ENCODE measurements at places on chromosomes 12 and 14.

- no peak overlapping the region for H3K27ac ChIP-seq
- DNase-seq, result no peak
- no peaks in the 10 kb centered on the region for H3K27me3 ChIP-seq
- no peak overlapping the region for H3K4me3 ChIP-seq
Measured at GRCh38 chr12:112368856-112369255, 13.4 kb downstream of the HECTD4 start.

GRCh38 chr14:101109981-101110728 is 206.6 kb upstream of the RTL1 start:
- H3K27me3 ChIP-seq, result peaks cover 5% of the 10 kb centered on the region
- H3K27ac ChIP-seq, result no peak overlapping the region
- H3K4me3 ChIP-seq, result no peak overlapping the region
- no peak for DNase-seq

GRCh38 chr12:102521662-102522277 is 41.4 kb upstream of the IGF1 start:
- no peaks in the 10 kb centered on the region for H3K36me3 ChIP-seq
- no peak for DNase-seq
- H3K27ac ChIP-seq, result no peak overlapping the region
- H3K4me3 ChIP-seq, result no peak overlapping the region
- H3K27me3 ChIP-seq, result no peaks in the 10 kb centered on the region

- no peaks in the 10 kb centered on the region for H3K27me3 ChIP-seq
- DNase-seq, result peak; percentile 69
- no peak overlapping the region for H3K27ac ChIP-seq
Measured at GRCh38 chr12:7512553-7512952, 9.0 kb upstream of the CD163 start.

DNA sequence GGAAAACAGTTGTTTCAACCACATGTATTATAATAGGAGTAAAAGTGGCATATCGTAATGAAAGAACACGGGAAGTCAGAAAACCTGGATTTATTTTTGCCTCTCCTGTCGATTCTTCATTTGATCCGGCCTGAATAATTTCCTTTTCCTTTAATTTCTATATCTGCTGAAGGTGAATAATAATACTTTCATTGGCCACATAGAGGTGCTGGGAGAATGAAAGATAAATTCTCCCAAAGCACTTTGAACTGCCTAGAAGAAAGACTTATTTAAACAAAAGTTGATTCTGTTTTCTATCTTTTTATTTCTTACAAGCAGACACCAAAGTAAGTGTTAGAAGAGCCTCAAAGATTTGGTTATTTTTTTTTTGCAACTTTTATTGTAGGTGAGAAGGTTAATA is 339.1 kb downstream of the RAD51B start:
- H3K27me3 ChIP-seq, result no peaks in the 10 kb centered on the region
- DNase-seq, result no peak
- no peak overlapping the region for H3K4me3 ChIP-seq
- peaks cover 3% of the 10 kb centered on the region for H3K4me1 ChIP-seq

GRCh38 chr12:31834150-31834549 is 105.3 kb upstream of the AMN1 start:
- no peaks in the 10 kb centered on the region for H3K27me3 ChIP-seq
- DNase-seq, result no peak
- no peaks in the 10 kb centered on the region for H3K36me3 ChIP-seq
- H3K4me1 ChIP-seq, result no peaks in the 10 kb centered on the region
- H3K4me3 ChIP-seq, result no peak overlapping the region
- H3K27ac ChIP-seq, result no peak overlapping the region

DNA sequence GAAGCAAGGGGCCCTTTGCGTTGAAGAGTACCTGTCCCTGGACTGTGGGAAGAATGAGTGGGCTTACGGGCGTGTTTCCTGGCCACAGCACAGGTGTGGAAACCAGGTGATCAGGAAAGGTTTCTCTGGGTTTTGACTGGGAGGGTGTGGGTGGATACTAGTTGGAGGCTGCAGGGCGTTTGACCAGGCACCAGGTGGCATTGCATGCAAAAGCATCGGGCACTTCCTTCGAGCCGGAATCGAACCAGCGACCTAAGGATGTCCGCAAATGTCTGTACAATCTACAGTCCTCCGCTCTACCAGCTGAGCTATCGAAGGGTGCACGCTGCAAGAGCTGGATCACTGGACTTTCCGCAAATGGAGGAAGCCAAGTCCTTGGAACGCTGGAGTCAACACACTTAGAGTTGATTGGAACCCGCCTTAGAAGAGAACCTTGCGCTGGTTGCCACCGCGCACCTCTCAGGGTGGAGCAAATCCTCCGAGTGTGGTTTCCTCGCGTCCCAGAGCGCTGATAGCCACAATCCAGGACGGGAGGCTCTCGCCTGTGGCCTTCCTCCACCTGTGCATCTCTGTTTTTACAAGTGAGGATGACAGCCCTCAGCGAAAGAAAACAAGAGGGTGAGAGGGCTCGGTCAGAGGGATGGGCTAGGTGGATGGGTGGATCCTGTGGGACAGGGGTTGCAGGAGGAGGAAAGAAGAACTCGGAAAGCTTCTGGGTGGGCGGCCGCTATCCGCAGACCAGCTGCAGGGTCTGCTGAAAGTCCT is 21.2 kb upstream of the RNASE4 start:
- H3K4me1 ChIP-seq, result no peaks in the 10 kb centered on the region
- H3K4me3 ChIP-seq, result no peak overlapping the region
- peak; percentile 55 for DNase-seq
- no peaks in the 10 kb centered on the region for H3K36me3 ChIP-seq

- H3K27ac ChIP-seq, result no peak overlapping the region
- peaks cover 3% of the 10 kb centered on the region for H3K4me1 ChIP-seq
- H3K27me3 ChIP-seq, result peaks cover 12% of the 10 kb centered on the region
- no peak overlapping the region for H3K4me3 ChIP-seq
- no peaks in the 10 kb centered on the region for H3K36me3 ChIP-seq
- DNase-seq, result no peak
Measured at GRCh38 chr14:90521084-90521929, 124.5 kb downstream of the CALM1 start.

All from IMR-90 (cell line).